Cardiac muscle cell (in vitro differentiated cells and primary cell): ENCODE measurements at places on chromosomes 3 and 15. TPM values are rescaled to one million over a fixed set of nuclear protein-coding genes. Genes with fewer than 3 reads are reported as not detected.
A peak's percentile ranks its signal among the peaks of the same experiment; 100 is the strongest.

Gene GRIP2
- polyA plus RNA-seq, result not detected in 2 replicates

Gene FGF12
- polyA plus RNA-seq, result 1.5 and 1.7 TPM in 2 replicates

GRCh38 chr3:123801474-123801873 lies 82.7 kb downstream of the MYLK start:
- no peak for DNase-seq

GRCh38 chr3:53780171-53780570 lies 66.0 kb downstream of the CHDH start:
- peak; percentile 47 for DNase-seq

DNA sequence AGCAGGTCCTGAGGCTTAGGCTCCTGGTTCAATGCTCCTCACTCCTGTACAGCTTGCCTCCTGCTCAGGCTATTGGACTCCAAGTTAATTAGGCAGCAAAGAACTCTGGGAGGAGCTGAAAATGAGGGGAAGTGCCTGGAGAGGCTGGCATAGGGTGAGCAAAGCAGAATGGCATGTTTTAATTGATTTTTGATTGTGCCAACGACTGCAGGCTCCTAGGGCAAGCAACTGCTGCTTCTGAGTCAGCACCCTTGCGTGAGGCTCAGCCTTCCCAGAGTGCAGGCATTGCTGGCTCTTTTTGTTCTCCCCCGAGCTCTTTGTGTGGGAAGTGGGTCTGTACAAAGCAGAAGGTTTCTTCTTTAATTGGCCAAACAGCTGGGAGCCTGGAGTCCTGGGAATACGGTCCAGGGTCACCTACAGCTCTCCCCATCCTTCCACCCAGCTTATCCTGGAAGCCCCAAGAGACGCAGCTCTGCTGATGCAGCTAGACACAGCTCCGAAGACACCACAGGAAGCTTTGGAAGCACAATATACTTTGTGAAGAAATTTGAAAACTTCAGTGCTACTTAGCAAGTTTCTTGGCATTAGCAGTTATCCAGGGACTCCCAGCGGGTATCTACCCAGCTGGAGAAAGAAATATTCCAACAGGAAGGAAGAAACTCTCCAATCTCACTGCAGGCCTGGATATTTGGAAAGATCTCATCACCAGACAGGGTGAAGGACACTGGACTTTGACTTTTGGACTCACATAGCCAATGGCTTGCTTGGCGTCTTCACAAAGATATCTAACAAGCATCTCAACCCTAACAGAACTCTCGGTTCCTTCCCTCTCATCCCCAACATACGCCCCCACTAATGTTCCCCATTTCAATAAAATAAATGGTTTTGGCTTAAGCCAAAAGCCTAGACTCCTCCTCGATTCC lies 76.8 kb downstream of the BDH1 start:
- no peak for DNase-seq

Gene SENP8
- polyA plus RNA-seq, result 11.0 and 14.3 TPM in 2 replicates

- no peak for DNase-seq
Measured at GRCh38 chr15:90187257-90187868, 13.8 kb upstream of the SEMA4B start.

- DNase-seq, result no peak
Measured at GRCh38 chr3:102410616-102411015, 24.2 kb upstream of the ZPLD1 start.

DNA sequence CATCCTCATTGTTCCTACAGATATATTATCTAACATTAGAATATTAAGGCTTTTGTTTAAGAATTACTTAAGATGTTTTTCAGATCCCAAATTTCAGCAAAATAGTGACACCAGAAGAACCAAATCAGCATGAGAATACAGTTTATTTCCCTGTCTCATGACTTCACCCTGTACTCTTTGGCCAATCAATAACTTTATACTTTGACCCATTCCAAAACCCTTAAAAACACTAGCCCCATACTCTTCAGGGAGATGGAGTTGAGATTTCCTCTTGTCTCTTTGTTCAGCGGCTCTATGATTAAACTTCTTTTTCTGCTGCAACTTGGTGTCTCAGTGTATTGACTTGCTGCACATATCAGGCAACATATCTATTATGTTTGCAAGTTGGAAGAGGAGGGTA lies 207.7 kb downstream of the ZBBX start:
- no peak for DNase-seq

Gene GCNT3
- 0.23 TPM in 1 of 2 replicates, not detected in the other for polyA plus RNA-seq

Gene CCR9
- polyA plus RNA-seq, result 0.22 and 0.71 TPM in 2 replicates

DNA sequence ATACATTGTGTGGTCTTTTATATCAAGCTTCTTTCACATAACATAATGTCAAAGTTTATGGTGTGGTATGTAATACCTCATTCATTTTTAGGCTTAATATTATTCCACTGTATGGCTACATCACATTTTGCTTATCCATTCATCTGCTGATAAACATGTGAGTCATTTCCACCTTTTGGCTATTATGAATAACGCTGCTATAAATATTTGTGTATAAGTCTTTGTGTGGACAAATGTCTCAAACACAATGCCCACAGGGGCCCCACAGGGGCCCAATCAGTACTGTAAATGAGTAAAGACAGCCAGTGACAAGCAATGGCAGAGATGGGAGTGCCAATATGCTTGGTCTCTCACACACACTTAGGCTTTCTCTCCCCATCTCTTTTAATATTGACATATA lies 54.2 kb downstream of the PIK3R4 start:
- DNase-seq, result no peak

- no peak for DNase-seq
Measured at GRCh38 chr3:155197786-155198185, 95.7 kb downstream of the STRIT1 start.

DNA sequence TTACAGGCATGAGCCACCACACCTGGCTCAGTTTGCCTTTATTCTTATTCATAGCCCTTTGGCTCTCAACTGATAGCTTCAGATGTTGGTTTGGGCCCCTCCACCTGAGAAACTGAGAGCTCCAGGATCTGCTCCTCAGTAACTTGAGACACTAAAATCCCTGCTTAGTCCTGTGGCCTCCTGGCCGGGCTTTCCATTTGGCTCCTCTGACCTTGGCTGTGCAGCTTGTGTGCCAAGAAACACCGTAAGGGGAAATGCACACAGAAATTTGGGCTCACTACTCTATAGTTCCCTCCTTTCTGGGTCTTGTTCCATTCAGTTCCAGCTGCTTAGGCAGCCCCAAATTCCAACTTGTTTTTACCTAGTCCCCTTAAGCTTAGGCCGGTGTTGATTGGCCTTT lies 24.9 kb downstream of the NIPA2 start:
- DNase-seq, result no peak

DNA sequence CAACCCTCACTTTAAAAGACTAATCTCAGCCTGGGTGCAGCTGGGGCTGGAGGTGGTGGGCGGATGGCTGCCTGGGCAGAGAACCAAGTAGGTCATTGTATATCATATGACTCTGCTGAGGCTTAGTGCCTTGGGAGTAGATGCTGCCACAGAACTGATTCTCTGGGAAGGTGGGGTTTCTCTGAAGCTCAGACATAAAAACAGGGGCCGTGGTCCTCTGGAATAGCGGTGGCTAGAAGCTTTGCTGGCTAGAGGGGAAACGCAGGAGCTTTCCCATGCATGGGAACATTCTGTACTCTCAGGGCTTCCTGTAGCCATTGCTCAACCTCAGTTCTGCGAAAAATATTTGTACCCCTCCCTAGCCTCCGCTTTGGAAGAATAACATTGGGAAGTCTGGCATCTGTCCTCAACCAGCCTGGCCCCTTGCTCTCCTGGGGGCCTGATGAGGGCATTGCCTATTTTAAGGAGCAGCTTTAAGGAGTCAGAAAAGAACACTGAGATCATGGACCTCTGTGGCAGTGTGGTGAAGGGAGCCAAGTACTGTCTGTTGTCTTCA lies 14.7 kb downstream of the TIMP4 start:
- DNase-seq, result peak; percentile 96

DNA sequence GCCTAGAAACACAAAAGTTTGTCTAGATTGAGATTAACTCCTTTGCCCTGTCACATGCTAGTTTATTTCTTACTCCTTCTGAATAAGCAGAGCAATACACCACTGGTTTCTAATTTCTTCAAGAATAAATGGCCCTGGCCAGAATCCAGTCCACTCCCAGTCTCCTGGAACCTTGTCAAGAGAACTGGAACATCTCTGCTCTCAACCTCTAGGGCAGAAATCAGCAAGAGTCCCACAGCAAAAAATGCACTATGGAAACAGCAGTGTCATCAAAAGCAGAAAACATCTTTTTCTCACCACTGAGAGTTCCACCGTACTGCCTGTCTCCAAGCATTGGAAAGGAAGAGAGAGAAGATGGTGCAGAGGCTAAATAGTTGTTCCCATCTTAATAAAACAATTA lies 35.9 kb upstream of the PPP2R3A start:
- DNase-seq, result peak; percentile 48

GRCh38 chr15:83352119-83352518 lies 67.7 kb upstream of the BNC1 start:
- no peak for DNase-seq

Gene TEX55
- not detected in 2 replicates for polyA plus RNA-seq

DNA sequence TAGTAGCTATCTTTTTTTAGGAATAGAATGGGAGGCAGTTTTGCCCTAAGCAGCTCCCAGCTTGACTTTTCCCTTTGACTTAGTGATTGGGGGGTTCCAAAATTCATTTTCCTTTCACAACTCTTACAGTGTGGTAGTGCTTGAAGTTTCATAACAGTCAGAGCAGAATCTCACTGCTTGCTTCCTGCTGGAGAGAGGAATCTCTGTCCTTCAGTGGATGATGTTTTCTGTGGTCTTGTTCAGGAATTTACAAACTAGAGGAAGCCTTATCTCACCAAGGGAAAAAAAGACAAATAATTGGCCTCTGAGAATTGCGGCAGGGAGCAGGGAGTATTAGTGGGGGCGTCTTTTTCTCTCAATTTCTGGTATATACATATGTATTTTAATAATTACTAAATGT lies 326.6 kb upstream of the C2CD4B start:
- DNase-seq, result no peak

GRCh38 chr3:99902091-99902490 lies 84.4 kb downstream of the CMSS1 start:
- no peak for DNase-seq

DNA sequence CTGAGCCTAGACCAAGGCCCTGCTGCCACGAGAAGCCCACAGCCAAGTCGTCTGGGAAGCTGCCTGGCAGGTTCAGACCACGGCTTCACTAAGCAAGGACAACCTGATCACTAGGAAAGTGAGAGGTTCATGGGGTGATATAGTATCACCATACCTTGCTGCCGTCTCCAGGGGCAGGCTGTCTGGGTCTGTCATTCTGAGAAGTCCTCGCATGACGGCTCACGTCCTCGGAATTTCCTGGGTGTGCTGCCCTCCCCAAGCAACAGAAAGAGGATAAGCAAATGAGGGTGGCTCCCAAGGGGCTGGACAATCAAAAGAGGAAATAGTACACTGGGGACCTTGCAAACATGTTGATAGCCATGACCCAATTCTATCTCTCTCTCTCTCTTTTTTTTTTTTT lies 207.4 kb upstream of the IGF1R start:
- no peak for DNase-seq

DNA sequence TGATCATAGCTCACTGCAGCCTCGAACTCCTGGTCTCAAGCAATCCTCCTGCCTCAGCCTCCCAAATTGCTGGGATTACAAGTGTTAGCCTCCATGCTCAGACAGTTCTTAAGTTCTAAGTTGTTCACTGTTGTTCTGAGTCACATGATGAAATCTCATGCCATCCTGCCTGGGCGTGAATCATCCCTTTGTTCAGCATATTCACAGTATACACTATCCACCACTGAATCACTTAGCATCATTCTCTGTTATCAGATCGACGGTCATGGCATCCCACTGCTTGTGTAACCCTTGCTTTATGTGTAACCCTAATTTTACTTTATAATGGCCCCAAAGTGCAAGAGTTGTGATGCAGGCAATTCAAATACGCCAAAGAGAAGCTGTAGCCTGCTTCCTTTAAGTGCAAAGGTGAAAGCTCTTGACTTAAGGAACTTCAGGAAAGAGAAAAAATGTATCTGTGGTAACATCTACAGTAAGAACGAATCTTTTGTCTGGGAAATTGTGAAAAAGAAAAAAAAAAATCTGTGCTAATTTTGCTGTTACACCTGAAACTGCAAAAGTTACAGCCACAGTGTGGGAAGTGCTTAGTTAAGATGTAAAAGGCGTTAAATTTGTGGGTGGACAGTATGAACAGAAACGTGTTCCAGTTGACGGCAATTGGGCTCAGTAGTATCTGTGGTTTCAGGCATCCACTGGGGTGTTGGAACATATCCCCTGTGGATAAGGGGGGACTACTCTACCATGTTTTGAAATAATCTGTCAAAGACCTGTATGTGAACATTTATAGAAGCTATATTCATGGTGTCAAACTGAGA lies 80.6 kb downstream of the PCOLCE2 start:
- DNase-seq, result no peak

Gene KBTBD13
- polyA plus RNA-seq, result 4.8 and 5.0 TPM in 2 replicates

GRCh38 chr15:78242128-78242527 lies 7.8 kb upstream of the ACSBG1 start:
- DNase-seq, result peak; percentile 31

DNA sequence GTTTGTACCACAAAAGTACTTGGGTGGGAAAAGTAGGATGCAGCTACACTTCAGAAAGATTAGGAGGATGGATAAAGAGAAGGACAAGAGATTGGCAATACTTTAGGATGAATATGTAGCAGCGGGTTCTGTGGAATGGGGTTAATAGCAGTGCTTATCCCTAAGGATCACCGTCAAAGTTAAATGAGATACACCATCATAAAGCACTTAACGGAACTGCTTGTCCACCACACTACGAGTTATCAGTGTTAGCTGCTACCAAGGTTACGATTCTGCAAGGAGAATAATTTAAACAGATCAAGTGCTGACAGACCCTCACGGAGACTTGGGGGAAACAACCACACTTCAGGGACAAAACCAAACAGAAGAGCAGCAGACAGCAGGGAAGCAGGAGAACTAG lies 963 bp downstream of the SHQ1 start:
- DNase-seq, result no peak

GRCh38 chr15:99631255-99631654 lies 65.5 kb downstream of the MEF2A start:
- no peak for DNase-seq

Gene CCRL2
- polyA plus RNA-seq, result 5.3 and 10.4 TPM in 2 replicates

GRCh38 chr3:179768080-179768479 lies 115.2 kb downstream of the USP13 start:
- peak; percentile 51 for DNase-seq

Gene GOLGA8Q
- polyA plus RNA-seq, result 0.48 TPM in 1 of 2 replicates, not detected in the other

- DNase-seq, result peak; percentile 31
Measured at GRCh38 chr15:88331291-88331690, 74.8 kb upstream of the NTRK3 start.

Gene CD80
- polyA plus RNA-seq, result not detected in 2 replicates

Gene ZPLD1
- 0.42 TPM in 1 of 2 replicates, not detected in the other for polyA plus RNA-seq

- DNase-seq, result peak; percentile 83
Measured at GRCh38 chr3:141656771-141657170, 81.3 kb upstream of the RNF7 start.

Gene DALRD3
- polyA plus RNA-seq, result 54.6 and 96.2 TPM in 2 replicates

- no peak for DNase-seq
Measured at GRCh38 chr15:70478251-70478990, 284.9 kb downstream of the UACA start.
